ENCODE measurements at places on chromosomes 3 and 15. TPM values are rescaled to one million over a fixed set of nuclear protein-coding genes. Genes with fewer than 3 reads are reported as not detected.

DNA sequence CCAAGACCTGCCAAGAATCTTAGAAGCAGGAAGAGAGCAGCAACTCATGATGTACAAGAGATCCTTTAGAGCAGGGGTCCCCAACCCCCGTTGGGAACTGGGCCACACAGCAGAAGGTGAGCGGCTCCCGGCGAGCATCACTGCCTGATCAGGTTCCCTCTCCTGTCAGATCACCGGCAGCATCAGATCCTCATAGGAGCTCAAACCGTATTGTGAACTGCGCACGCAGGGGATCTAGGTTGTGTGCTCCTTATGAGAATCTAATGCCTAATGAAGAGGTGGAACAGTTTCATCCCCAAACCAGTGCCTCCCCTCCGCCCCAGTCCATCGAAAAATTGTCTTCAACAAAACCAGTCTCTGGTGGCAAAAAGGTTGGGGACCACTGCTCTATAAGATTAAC is 13.8 kb downstream of the SLC41A3 start:
- no peaks in the 10 kb centered on the region for H3K27me3 ChIP-seq
- no peak overlapping the region for H3K27ac ChIP-seq
- DNase-seq = no peak
- peaks cover 32% of the 10 kb centered on the region for H3K36me3 ChIP-seq

GRCh38 chr3:59654123-59654479 is 604.3 kb upstream of the CFAP20DC start:
- H3K27me3 ChIP-seq = no peaks in the 10 kb centered on the region
- H3K4me1 ChIP-seq = no peaks in the 10 kb centered on the region
- H3K27ac ChIP-seq = no peak overlapping the region
- no peak for DNase-seq

FGD5 gene
- total RNA-seq = not detected

GRCh38 chr3:164458986-164459385 is 619.3 kb downstream of the SI start:
- H3K27ac ChIP-seq = no peak overlapping the region
- H3K36me3 ChIP-seq = no peaks in the 10 kb centered on the region

GRCh38 chr15:73982222-73982962 is 9.7 kb downstream of the STOML1 start:
- no peaks in the 10 kb centered on the region for H3K27me3 ChIP-seq
- DNase-seq = no peak
- peaks cover 5% of the 10 kb centered on the region for H3K36me3 ChIP-seq
- H3K4me3 ChIP-seq = peak overlapping the region; percentile 53
- H3K27ac ChIP-seq = peak overlapping the region; percentile 75
- H3K4me1 ChIP-seq = peaks cover 62% of the 10 kb centered on the region

GRCh38 chr3:171841620-171842000 is 1.5 kb upstream of the TMEM212 start:
- no peak for DNase-seq
- no peak overlapping the region for H3K4me3 ChIP-seq

DNA sequence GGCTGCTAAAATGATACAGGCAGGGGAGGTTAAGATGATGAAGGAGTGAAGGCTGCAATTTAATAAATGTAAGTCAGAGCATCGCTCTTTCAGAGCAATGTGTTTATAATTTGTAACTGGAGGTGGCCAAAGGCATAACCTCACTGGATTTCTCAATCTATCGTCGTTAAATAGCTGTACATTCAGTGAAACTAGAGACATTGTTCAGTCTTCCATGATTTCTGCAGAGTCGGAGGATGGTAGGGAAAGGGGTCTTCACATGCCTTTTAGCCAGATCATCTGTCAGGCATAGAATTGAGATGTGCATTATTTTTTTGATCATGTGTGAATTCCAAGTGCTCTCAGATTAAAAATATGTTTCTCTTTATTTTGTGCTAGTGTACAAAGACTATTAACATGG is 315.4 kb downstream of the OXSM start:
- no peaks in the 10 kb centered on the region for H3K4me1 ChIP-seq
- no peaks in the 10 kb centered on the region for H3K27me3 ChIP-seq
- no peak for DNase-seq
- H3K36me3 ChIP-seq = no peaks in the 10 kb centered on the region
- no peak overlapping the region for H3K4me3 ChIP-seq

GRCh38 chr15:67063689-67064606 is 1.5 kb upstream of the SMAD3 start:
- peak overlapping the region; percentile 18 for H3K27ac ChIP-seq
- H3K4me1 ChIP-seq = peaks cover 30% of the 10 kb centered on the region
- H3K4me3 ChIP-seq = peak overlapping the region; percentile 74

RRP9 gene
- total RNA-seq = 30.7 TPM

DNA sequence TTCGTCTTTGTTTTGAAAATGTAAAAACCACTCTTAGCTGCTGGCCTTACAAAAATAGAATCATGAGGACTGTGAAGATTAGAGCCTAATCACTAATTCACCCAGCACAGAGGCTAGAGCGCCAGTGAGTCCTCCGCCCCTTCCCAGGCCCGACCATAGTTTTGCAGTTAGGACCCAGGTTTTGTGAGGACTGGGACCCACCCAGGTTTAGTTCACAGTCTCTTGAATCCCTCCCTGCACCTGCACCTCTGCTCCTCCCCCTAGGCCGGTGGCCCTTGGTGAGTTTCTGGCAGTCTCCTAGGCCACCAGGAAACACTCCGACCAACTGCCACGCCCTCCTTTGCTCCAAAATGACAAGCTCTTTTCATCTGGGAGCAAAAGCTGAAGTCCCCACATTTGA is 136.0 kb upstream of the CCDC54 start:
- peak overlapping the region; percentile 3 for H3K27ac ChIP-seq
- no peaks in the 10 kb centered on the region for H3K27me3 ChIP-seq
- peak overlapping the region; percentile 91 for H3K4me3 ChIP-seq

DNA sequence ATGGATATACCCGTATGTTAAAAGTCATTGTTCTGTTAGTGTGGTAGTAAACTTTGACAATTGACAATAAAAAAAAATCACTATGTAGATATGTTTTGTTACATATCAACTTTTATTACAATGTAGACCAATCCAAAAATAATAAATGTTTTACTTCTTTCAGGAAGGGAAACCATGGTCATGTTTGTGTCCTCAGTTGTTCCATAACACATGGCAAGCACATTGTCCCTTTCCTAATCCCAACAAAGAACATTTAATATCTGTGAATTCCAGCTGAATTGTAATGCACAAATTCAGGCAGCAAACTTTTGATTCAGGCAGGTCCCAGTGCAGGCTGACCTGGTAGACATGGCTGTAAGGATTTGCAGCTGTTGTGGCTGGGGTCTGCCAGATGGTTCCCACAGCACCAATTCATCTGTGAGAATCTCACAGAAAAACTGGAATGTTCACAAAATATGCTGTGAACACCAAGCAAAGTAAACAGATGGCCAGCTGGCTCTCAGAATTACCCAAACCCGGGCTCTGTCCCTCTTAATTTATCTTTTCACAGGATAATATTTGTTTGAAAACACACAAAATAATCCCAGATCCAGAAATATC is 1.9 kb upstream of the SPG21 start:
- H3K27me3 ChIP-seq = no peaks in the 10 kb centered on the region
- H3K4me1 ChIP-seq = peaks cover 35% of the 10 kb centered on the region

REC114 gene
- not detected for total RNA-seq

RGMA gene
- not detected for total RNA-seq

DUOXA2 gene
- total RNA-seq = not detected

CCDC191 gene
- 14.7 TPM for total RNA-seq

GOLGA8H gene
- not detected for total RNA-seq

- H3K4me1 ChIP-seq = no peaks in the 10 kb centered on the region
- no peaks in the 10 kb centered on the region for H3K27me3 ChIP-seq
- H3K36me3 ChIP-seq = no peaks in the 10 kb centered on the region
- H3K4me3 ChIP-seq = no peak overlapping the region
- H3K27ac ChIP-seq = no peak overlapping the region
- no peak for DNase-seq
Observed at GRCh38 chr3:9032231-9032777, 69.0 kb upstream of the RAD18 start.

C3orf22 gene
- not detected for total RNA-seq

- H3K36me3 ChIP-seq = no peaks in the 10 kb centered on the region
- no peak overlapping the region for H3K27ac ChIP-seq
- H3K4me3 ChIP-seq = no peak overlapping the region
- H3K27me3 ChIP-seq = no peaks in the 10 kb centered on the region
- no peak for DNase-seq
Observed at GRCh38 chr15:35194296-35194695, 109.2 kb upstream of the NANOGP8 start.

- H3K27me3 ChIP-seq = peaks cover 1% of the 10 kb centered on the region
- DNase-seq = no peak
- no peaks in the 10 kb centered on the region for H3K4me1 ChIP-seq
- no peaks in the 10 kb centered on the region for H3K36me3 ChIP-seq
- H3K4me3 ChIP-seq = no peak overlapping the region
Observed at GRCh38 chr3:100913870-100914648, 79.2 kb downstream of the ABI3BP start.

- H3K36me3 ChIP-seq = peaks cover 75% of the 10 kb centered on the region
- H3K27ac ChIP-seq = no peak overlapping the region
- peaks cover 2% of the 10 kb centered on the region for H3K4me1 ChIP-seq
- H3K27me3 ChIP-seq = no peaks in the 10 kb centered on the region
- no peak overlapping the region for H3K4me3 ChIP-seq
- DNase-seq = no peak
Observed at GRCh38 chr15:94403331-94403730, 172.0 kb downstream of the MCTP2 start.

DNA sequence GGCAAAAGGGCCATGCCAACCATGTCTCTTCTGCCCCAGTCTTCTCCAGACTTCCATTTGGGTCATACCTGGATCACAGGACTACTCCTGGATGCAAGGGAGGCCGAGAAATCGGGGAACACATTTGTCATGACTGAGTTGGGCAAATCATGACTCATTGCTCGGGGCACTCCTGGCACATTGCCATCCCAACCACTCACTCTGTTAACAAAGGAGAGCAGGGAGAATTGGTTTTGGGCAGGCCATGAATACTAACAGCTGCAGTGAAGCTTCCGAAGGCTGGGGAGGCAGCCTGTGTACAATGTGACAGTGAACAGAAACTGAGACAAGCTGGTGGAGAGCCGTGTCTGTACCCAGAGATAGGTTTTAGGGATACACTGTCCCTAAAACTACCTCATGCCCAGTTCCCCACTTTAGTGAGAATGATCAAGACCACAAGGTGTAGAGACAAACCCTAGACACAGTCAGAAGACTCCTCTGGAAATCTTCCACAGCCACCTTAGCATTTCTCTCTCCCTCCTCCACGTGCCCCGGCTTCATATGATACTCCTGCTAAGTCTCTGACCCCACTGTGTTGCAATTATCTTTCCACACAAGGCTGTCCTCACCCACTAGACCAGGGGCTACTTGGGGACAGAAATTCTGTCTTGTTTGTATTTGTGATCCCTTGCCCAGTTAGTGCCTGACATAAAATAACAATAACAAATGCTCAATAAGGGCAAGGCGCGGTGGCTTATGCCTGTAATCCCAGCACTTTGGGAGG is 10.5 kb upstream of the BUB1B start:
- DNase-seq = no peak
- H3K27me3 ChIP-seq = no peaks in the 10 kb centered on the region
- H3K4me1 ChIP-seq = no peaks in the 10 kb centered on the region
- H3K4me3 ChIP-seq = no peak overlapping the region

CYP11A1 gene
- total RNA-seq = not detected
